ENCODE measurements at places on chromosomes 2 and 18. TPM values are rescaled to one million over a fixed set of nuclear protein-coding genes. Genes with fewer than 3 reads are reported as not detected.

Gene TM4SF20
- not detected for total RNA-seq

Gene SCYGR4
- not detected for total RNA-seq

Gene CFAP210
- not detected for total RNA-seq

Gene GORASP2
- 68.4 TPM for total RNA-seq

Gene DPP10
- not detected for total RNA-seq

DNA sequence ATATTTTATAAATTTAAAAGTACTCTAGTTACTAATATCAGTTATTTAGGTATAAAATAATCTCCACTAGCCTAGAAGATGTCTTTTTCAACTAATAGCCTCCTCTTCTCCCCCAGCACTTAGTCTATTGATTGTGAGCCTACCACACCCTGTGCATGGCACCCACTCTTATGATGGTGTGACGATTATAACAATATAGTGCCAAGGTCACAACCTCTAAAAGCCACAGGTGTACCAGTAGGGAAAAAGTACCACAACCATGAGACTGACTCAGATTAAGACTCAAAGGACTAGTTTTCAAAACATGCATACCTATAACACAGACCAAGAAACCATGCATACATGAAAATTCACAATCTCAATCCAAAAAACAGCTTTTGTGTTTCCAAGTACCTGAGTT is 27.6 kb downstream of the THADA start:
- no peaks in the 10 kb centered on the region for H3K27me3 ChIP-seq
- H3K4me1 ChIP-seq, result peaks cover 38% of the 10 kb centered on the region
- H3K4me3 ChIP-seq, result no peak overlapping the region
- no peak overlapping the region for H3K27ac ChIP-seq

GRCh38 chr2:56813490-56813889 is 629.7 kb downstream of the CCDC85A start:
- H3K27ac ChIP-seq, result no peak overlapping the region
- H3K4me3 ChIP-seq, result no peak overlapping the region
- H3K4me1 ChIP-seq, result no peaks in the 10 kb centered on the region

DNA sequence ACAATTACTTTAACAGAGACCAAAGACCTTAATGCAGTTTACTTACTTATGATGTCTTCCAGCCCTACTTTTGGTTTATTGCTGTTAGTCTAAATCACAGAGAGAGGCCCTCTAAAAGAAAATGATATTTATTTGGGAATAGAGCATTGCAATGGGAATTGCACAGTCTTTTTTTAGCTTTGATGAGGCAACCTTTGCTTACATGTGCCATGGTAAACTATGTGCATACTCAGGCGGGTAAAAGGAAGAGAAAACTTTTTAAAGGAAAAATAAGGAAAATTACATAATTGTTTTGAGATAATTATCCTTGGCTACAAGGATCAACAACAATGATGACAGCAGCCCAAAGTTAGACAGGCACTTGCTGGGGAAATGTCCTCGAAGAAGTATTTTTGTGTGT is 78.6 kb downstream of the EFEMP1 start:
- no peak for DNase-seq
- no peaks in the 10 kb centered on the region for H3K27me3 ChIP-seq
- no peaks in the 10 kb centered on the region for H3K36me3 ChIP-seq
- no peak overlapping the region for H3K27ac ChIP-seq

DNA sequence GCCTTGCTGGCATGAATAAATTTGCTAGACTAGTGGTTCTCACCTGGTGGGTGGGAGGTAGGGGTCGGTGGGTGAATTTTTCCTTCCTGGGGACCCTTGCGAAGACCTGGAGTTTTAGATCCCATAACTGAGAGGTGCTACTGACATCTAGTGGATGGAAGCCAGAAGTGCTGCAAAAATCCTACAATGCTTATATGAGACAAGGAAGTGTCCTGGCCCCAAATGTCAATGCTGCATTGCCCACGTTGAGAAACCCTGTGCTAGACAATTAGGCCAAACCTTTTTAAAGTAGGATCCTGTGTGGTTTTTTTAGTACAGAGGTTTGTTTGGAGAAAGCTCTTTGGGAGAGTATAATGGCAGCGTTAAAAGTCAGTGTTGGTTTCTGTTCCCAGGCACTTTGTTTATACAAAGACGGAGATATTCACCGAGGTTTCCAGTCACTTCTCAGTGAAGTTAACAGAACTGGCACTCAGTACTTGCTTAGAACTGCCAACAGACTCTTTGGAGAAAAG is 9.6 kb downstream of the SERPINB8 start:
- H3K36me3 ChIP-seq, result peaks cover 15% of the 10 kb centered on the region
- H3K4me1 ChIP-seq, result peaks cover 12% of the 10 kb centered on the region

GRCh38 chr18:78906066-78906465 is 73.6 kb upstream of the SALL3 start:
- DNase-seq, result no peak
- no peaks in the 10 kb centered on the region for H3K4me1 ChIP-seq
- H3K27me3 ChIP-seq, result peaks cover 9% of the 10 kb centered on the region
- no peak overlapping the region for H3K4me3 ChIP-seq
- H3K36me3 ChIP-seq, result no peaks in the 10 kb centered on the region
- no peak overlapping the region for H3K27ac ChIP-seq

DNA sequence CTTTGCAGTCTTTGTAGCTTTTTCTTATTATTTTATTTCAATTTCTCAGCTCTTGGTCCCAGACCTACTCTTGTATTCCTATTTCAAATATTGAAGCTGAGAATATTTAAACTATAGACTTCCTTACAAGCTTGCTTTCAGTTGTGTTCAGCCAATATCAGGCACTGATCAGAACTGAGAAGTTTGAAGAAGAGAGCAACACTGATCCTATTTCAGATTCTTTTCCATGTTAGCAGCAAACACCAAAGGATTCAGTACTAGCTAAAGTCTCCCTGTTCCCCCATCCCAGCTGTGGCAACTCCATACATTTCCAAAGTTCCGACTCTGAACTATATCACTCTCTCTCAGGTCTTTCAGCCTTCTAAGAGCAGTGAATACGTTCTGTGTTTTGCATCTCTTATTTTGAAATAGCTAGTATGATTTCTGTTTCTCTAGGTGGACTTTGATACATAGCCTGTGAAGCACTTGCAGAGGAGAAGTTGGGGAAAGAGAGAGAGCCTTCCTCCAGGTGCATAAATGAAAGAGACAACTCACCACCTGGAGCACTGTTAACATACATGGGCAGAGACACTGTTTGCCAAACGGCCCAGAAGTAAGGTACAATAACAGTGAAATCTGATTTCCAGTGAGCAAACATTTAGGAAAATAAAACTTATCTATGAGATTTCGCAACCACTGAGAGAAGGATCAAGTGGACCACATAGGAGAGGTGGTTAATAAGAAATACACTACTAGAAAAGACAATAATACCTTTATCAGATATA is 135.0 kb upstream of the ZNF804A start:
- H3K36me3 ChIP-seq, result no peaks in the 10 kb centered on the region
- no peak for DNase-seq
- H3K27me3 ChIP-seq, result no peaks in the 10 kb centered on the region
- H3K27ac ChIP-seq, result no peak overlapping the region

DNA sequence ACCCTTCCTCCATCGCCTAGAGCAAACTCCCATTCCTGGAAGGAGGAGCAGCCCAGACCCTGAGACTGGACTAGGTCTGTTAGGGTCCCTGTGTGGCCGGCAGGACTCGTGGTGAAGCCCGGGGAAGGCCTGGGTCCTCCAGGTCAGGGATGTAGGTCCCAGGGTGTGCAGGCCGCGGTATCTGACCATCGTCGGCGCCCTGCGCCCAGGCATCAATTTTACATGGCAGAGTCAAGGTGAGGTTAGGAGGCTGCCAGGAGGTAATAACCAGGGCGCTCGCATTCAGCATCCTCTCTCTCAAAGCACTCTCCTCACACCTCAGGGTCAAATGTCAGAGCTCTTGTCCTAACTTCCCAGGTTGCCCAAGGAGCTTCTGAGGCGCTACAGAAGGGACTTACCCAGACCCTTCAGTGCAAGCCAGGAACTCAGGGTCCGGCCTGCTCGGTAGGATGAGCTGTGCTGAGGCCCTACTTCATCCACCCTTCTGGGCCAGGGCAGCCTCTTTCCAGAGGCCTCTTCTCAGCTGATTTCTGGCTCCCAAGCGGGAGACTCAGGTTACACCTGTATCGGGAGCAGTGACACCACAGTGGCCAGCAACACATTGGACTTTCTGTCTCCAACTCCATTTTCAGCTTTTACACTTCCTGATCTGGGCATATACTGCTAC is 628 bp downstream of the SH2D6 start:
- H3K36me3 ChIP-seq, result no peaks in the 10 kb centered on the region
- no peak for DNase-seq
- H3K27me3 ChIP-seq, result no peaks in the 10 kb centered on the region
- H3K4me3 ChIP-seq, result peak overlapping the region; percentile 89

- H3K27ac ChIP-seq, result peak overlapping the region; percentile 56
- no peak for DNase-seq
- H3K4me1 ChIP-seq, result peaks cover 63% of the 10 kb centered on the region
- H3K27me3 ChIP-seq, result no peaks in the 10 kb centered on the region
- H3K36me3 ChIP-seq, result peaks cover 16% of the 10 kb centered on the region
These were observed 107.7 kb downstream of the LBH start for GRCh38 chr2:30339071-30339470.

DNA sequence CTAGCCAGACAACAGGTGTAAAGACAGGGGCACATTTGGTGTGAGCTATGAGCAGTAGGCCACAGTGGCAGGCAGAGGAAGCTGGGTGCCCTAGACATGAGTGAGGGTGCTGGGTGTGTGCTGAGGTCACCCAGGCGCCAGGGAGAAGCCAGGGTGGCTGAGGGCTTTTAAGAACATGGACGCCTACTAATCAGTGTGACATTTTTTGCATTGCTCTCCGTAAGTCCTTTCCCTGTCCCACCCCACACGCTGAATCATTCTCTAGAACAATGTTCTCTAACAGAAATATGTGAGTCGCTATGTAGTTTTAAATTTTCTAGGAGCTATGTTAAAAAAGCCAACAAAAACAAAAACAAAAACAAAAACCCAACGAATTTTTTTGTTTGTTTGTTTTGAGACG is 204.5 kb upstream of the REV1 start:
- no peak for DNase-seq
- H3K27ac ChIP-seq, result no peak overlapping the region
- no peaks in the 10 kb centered on the region for H3K27me3 ChIP-seq
- H3K36me3 ChIP-seq, result no peaks in the 10 kb centered on the region
- no peak overlapping the region for H3K4me3 ChIP-seq
- H3K4me1 ChIP-seq, result no peaks in the 10 kb centered on the region

DNA sequence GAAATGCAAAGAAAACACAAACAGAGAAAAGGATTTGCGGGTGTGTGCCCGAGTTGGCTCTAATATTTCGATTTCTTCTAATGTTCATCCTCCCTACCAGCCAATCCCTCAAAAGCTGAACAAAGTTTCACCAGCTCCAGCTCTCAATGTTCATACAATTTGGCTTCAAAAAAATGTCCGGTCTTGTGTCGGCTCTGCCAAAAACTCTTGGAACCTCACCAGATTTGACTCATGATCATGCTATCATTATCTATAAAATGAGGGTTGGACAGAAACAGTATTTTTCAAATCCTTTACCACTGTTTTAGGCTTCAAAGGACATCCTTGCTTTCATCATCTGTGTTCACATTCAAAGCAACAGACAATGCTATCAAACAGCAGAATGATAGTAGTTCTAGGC is 88.2 kb downstream of the CRACDL start:
- no peak overlapping the region for H3K4me3 ChIP-seq
- DNase-seq, result no peak
- H3K4me1 ChIP-seq, result no peaks in the 10 kb centered on the region
- H3K36me3 ChIP-seq, result no peaks in the 10 kb centered on the region

DNA sequence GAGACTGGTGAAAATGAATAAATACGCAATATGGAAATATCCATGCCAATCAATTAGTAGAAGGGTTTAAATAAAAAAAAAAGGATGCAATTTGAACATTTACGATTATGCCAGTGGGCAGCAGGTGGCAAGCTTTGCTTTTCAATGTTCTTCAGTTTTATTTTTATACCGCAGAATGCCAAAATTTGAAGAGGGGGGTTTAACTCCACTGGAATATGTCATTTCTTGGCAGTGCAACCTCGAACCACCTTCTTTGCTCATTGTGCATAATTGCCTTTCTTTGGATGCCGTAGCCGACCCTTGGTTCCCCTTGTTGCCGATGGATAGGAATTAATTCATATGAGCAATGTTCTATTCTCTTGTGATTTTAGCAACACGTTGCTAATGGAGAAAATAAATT is 88.0 kb downstream of the LTBP1 start:
- H3K4me3 ChIP-seq, result no peak overlapping the region
- no peaks in the 10 kb centered on the region for H3K27me3 ChIP-seq
- no peaks in the 10 kb centered on the region for H3K36me3 ChIP-seq
- no peaks in the 10 kb centered on the region for H3K4me1 ChIP-seq
- no peak overlapping the region for H3K27ac ChIP-seq

- peaks cover 72% of the 10 kb centered on the region for H3K4me1 ChIP-seq
- no peak overlapping the region for H3K4me3 ChIP-seq
- H3K36me3 ChIP-seq, result peaks cover 19% of the 10 kb centered on the region
- H3K27ac ChIP-seq, result no peak overlapping the region
These were observed 8.1 kb downstream of the CWC22 start for GRCh38 chr2:179999000-179999399.

DNA sequence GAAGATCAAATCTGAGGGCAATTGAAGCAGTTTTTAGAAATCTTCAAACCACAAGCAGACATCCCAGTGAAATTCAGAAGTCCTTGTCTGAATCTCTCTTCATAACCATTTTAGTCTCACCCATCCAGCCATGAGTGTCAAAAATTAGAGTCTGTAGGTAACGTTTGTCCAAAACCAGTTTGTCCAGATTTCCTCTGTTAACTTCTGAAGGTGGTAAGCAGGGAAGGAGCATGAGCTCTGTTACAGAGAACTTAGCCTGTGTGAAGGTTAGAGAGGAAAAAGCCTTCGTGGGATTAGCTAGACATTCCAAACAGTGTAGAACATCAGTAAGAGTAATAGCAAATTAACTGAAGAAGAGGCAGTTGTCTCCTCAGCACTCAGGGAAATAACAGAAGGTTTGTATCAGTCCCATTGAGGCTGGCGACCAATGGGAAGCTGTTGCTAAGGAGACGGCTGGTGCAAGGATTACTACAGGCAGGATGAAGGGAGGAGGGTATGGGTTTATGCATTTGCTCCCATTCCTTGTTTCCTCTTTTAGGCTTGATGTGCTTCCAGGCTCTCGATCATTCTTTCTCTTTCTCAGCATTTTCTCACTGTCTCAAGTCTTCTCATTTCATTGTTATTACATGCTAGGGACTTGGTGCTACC is 8.7 kb upstream of the GPR155 start:
- no peak overlapping the region for H3K27ac ChIP-seq
- no peak overlapping the region for H3K4me3 ChIP-seq
- H3K4me1 ChIP-seq, result peaks cover 55% of the 10 kb centered on the region
- no peaks in the 10 kb centered on the region for H3K27me3 ChIP-seq
- no peaks in the 10 kb centered on the region for H3K36me3 ChIP-seq

GRCh38 chr18:7254163-7254562 is 23.3 kb downstream of the LRRC30 start:
- H3K4me3 ChIP-seq, result no peak overlapping the region
- no peaks in the 10 kb centered on the region for H3K4me1 ChIP-seq
- DNase-seq, result no peak
- H3K27ac ChIP-seq, result no peak overlapping the region
- no peaks in the 10 kb centered on the region for H3K27me3 ChIP-seq
- H3K36me3 ChIP-seq, result no peaks in the 10 kb centered on the region

DNA sequence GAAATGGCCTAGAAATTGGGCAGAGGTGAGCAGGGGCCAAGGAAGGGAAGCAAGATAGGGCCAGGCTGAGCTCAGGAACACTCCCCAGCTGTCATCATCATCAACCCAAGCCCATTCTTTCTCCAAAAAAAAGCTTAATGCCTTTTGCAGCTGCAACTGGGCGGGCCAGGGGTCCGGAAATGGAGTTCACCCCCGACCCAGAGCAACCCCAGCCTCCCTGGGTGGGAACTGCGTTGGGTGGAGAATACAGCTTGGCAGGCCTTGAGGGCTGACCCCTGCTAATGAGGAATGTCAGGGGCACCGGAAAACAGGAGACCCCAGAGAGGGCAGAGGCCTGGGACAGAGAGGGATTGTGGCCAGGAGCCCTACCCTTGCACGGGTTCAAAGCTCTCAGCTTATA is 64.8 kb downstream of the TNS1 start:
- no peak overlapping the region for H3K4me3 ChIP-seq
- no peak for DNase-seq
- H3K36me3 ChIP-seq, result no peaks in the 10 kb centered on the region
- no peak overlapping the region for H3K27ac ChIP-seq
